ENCODE measurements at places on chromosomes 5 and 9.

DNA sequence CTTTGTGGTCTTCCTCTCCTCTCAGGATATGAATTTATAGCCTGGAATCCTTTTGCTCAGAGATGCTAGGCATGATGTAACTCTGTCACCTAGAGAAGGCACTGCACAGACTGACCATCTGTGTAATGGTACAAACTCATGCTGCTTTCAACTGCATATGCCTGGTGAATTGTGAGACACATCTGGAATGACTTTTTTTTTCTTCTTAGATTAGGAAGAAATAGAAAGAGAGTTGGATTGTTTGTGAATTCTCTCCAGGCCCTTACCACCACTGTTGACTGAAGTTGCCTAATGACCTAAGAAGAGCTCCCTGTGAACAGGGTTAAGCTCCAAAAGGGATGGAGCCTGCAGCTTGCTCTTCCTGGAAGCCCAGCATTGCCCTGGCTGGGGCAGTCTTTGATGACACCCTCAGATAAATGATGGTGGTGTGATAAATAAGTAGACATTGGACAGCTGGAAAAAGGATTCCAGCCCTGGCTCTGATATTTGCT is 47.8 kb upstream of the TRIM32 start:
- DNase-seq: no peak

- no peak for DNase-seq
Measured at GRCh38 chr9:20694248-20694647, 10.2 kb downstream of the FOCAD start.

DNA sequence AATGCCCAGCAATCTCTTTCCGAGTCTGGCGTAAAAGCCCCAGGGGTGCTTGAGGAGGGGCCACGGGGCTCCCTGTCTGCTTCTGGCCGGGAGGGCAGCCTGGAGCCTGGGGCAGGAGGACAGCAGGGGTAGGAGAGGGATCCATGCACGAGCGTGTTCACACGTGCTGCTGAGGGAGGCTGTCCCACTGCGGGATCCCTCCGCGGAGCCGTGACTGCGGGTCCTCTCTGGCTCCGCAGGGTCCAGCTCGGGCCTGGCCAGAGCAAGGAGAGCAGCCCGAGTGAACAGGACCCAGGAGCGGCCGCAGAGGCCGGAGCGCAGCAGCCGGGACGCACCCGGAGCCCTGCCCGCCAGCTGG is 78.4 kb downstream of the ZNF354C start:
- no peak for DNase-seq

DNA sequence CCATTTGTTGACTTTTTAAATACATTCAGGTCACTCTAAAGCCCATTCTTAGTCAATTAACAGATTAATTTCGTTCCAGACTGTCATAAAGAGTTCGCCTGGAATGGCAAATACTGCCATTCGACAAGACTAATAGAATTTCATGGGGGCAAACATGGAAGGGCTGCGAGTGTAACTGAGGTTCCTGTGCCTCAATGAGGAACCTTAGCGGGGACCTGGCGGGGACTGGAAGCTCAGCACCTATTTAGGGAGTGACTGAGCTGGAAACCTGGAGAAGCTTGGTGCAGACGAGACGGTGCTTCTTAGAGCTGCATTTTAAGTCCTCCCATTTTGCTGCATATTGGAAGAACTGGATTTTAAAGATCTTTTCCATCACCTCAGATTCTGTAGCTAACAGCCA is 3.4 kb downstream of the VCAN start:
- no peak for DNase-seq

GRCh38 chr5:137142764-137143605 is 356.1 kb downstream of the SPOCK1 start:
- no peak for DNase-seq

All from Karpas-422 (cell line).